Fibroblast of skin of abdomen (primary cell): ENCODE measurements at places on chromosomes 4 and X.

DNA sequence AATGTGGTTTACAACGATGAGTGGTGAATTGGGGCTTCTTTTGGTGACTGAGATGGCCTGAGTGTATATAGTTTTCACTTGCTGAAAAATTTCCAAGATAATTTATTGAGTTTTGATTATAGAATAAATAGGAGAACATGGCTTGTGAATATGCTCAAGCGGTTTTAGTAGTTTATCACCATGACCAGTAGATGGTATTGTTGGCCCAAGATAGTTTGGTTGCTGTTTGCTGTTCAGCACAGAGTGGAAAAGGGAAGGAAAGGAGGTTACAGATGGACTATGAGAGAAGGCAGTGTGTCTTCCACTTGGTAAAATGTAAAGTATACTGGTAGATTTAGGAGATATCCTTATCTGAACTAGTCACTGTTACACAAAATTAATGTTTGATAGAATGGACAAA, 55.8 kb upstream of the POU4F2 start:
- no peak for DNase-seq

DNA sequence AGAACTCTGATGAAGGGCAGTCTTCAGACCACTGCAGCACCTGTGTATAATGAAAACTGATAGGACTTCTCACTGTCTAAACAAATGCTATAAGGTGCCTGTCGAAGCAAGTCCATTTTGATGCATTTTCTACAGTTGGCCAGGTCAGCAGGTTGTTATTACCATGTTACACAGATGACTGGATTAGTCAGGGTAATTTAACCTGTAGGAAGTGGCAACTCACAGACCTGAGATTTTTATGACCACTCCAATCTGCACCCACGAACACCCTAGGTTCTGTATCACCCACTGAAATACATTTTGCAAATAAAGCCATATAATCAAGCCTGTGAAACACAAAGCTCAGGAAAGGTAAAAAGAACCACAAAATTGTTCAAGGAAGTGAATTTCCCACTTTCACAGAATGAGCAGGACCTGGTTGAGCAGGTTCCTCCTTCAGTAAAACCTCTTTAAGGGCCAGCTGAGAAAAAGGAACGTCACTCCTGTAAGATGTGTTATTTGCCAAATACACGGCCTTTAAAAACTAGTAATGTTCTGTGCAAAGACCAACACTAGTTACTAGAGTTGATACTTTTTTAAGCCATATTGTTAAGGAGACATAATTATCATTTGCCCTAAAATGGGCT, 12.7 kb downstream of the MAML3 start:
- DNase-seq = no peak

DNA sequence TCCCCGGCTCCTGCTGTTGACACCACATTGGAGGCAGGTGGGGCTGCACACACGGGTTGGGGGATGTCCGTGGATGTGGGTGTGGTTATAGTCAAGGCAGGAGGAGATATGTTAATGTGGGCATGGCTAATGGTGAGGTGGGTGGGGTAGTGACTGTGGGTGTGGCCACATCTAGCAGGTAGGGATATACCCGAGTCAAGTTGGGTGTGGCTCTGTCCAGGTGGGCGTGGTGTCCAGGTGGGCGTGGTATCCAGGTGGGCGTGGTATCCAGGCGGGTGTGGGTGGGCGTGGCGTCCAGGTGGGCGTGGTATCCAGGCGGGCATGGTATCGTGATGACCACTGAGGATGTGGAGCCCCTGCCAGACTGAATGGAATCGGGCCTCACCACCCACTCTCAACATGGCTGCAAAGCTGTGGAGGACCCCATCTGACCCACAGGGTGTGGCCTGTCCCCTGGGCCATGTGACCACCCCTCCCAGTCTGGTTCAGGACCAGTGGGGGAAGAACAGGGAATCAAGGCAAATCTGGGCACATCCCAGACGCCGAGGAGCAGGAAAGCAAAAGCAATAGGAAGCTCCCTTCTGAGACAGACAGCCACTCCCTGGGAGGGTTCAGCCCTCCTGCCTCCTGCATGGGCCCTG, 21.0 kb downstream of the MAN2B2 start:
- no peak for DNase-seq

DNA sequence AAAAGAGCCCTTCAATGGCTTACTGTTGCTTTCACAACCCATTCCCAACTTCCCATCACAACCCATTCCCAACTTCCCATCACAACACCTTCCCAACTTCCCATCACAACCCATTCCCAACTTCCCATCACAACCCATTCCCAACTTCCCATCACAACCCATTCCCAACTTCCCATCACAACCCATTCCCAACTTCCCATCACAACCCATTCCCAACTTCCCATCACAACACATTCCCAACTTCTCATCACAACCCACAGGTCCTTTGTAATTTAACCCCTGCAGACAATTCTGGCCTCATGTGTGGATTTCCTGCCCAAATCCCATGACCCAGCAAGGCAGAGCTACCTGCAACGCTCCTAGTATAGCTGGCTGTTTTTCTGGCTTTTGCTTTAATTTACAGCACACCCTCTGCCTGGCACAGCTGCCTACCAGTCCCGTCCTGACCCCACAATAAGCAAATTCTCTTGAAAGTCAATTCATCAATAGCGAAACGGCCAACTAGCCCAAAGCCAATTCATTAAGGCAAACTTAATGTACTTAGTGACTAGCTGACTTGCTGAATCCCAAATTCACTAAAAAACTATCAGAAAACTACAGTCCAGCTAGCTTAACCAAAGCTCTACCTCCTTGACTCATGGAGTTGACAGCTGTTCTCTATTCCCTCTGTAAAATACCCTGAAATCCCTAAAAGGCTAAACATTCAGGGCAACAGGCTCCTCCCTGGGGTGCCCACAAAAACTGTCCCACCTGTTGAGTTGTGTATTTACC, 75.6 kb downstream of the AFAP1 start:
- no peak for DNase-seq

DNA sequence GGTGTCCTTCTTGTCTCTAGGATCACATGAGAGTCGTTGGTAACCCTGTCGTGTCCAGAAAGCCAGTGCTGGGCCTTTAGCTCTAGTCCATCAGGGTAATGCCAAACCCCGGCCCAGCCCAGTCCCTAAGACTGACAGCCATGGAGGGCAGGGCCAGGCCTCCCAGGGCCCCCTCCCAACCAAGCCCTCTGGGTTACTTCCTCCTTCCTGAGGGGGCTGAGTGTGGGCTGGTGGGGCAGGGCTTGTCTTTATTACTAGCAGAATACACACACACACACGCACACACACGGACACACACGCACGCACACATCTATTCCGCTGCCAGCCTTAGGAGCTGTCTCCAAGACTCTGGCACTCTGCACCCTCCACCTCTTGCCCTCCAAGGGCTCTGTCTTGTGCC, 35.6 kb upstream of the CDKN2AIP start:
- DNase-seq = no peak

DNA sequence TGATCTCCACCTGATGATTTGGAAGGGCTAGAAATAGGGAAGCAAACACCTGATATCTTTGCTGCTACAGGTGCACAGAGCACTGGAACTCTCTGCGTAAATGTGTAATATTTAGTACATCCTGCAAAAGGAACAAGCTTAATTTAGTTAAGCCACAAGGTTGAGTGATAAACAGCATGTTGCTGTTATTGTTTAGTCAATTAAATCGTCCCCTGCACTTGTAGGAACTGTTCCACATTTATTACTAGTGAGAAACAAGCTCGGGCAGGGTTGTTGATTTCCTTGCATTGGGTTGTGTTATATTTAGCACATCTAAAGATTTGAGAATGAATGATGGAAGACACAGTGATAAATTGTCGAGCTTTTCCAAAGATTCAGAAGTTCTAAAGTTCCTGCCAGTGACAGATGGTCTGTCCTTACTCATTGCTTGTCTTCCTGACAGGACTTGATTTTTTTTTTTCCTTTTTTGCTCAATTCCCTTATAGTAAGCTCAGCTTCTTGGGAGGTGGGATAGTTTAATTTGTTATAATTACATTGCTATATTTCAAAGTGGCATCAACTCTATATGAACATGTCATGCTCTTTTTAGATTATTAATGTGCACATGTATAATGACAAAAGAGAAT, 627.0 kb upstream of the ATOH1 start:
- no peak for DNase-seq

- DNase-seq = peak; percentile 82
Observed at GRCh38 chr4:5371415-5372190, 320.3 kb downstream of the STK32B start.

GRCh38 chr4:125985856-125986255, 671.1 kb downstream of the FAT4 start:
- DNase-seq = no peak

DNA sequence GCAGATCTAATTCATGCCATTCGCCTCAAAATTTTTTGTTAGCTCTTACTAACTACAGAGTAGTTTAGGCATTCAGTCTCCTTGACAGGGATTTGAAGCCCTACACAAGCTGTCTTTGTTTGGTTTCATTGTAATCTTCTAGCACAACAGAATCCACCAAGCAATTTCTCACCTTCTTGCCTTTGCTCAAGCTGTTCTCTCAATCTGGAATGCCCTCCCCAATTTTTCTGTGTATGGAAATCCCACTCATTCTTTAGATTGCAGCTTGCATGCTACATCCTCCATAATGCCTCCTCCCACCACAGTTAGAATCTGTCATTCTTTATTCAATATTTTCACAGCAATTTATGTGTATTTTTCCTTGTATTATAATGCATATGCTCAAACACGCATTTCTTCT, 63.7 kb downstream of the C4orf51 start:
- DNase-seq = no peak

GRCh38 chrX:24498181-24498580, 33.1 kb downstream of the PDK3 start:
- DNase-seq = no peak

DNA sequence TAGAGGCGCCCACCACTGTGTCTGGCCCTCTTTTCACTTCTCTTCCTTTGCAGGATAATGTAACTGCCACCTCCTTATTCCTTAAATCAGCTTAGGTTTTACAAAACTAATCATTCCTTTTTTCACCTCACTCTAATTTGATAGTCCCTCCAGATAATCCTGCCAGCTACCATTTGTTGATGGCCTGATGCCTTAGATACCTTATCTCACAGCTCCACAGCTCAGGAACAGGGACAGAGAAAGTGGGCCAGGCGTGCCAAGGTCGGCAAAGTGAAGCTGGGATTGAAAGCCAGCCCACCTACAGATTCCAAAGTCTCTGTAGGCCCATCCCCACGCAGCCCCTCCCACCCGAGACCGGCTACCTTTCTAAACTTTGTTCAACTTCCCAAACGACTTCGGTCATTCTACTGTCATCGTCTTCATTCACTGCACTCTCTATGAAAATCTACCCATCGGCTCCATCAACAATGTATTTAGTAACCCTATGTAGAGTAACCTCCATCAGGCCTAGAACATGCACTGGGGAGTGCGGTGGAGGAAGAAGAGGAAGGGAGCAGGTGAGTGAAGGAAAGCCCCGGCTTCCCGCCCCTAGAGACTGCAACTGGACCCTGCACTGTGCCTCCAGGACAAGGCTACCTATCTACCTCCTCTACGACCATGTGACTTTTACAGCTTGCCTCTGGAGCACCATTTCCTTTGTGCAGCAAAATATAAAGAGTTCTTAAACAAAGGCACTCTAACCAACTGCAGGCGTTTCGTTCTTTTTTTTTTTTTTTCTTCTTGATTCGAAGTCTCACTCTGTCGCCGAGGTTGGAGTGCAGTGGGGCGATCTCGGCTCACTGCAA, 1.5 kb downstream of the CASP6 start:
- DNase-seq = peak; percentile 4

GRCh38 chr4:38664706-38665401, 855 bp downstream of the KLF3 start:
- peak; percentile 57 for DNase-seq

DNA sequence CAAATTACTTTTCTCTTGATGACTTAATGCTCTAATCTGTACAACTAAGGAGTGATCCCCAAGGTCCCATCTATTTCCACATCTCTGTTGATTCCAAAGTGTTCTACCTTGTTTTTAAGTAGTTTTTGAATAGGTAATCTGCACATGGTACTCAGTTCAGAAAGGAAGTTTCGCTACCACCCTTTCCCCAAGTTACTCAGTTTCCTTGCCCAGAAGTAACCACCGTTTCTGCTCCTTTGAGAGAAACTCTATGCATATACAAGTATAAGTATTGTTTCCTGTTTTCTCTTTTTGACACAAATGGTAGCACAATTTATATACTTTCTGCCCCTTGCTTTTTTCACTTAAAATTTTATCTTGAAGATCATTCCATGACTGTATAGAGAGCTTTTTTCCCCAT, 18.1 kb downstream of the TMEM154 start:
- no peak for DNase-seq

DNA sequence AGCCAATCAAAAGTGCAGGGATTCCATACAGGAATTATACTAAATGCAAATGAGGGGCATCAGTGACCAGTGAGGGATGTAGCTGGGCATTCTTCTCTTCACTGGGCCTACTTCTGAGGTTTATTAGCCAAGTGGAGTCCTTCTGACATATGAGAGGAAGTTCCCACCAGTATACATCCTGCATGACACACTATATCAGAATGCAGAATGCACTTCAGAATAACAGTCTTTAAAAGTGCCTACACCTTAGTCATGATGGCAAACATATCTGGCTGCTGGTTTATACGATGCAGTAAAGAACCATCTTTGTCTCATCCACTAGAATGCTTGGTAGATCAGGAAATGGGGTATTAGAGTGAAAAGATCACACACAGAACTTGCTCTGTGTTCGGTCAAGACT, 180.3 kb upstream of the PPARGC1A start:
- peak; percentile 80 for DNase-seq

- DNase-seq = no peak
Observed at GRCh38 chr4:129623233-129623875, 527.4 kb downstream of the C4orf33 start.

GRCh38 chr4:169416997-169417396, 146.2 kb upstream of the SH3RF1 start:
- DNase-seq = no peak

GRCh38 chr4:10530137-10530786, 73.0 kb upstream of the ZNF518B start:
- no peak for DNase-seq

DNA sequence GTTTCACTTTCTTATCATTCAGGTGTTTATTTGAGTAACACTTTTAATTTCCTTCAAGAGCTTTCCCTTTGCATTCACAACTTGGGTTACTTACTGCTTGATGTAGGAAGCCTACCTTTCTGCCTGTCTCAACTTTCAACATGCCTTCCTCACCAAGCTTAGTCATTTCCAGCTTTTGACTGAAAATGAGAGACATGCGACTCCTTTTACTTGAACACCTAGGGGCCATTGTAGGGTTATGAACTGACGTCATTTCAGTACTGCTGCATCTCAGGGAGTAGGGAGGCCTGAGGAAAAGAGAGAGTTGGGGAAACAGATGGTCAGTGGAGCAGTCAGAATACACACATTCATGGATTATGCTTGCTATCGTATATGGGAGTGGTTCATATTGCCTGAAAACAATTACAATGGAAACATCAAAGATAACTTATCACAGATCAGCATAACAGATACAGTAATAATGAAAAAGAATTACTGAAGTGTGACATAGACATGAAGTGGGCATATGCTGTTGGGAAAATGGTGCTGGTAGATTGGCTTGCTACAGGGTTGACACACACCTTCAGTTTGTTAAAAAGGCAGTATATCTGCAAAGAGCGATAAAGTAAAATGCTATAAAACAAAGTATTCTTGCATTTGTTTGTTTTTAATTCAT, 25.7 kb downstream of the USP53 start:
- DNase-seq = no peak

- no peak for DNase-seq
Observed at GRCh38 chr4:152374153-152374552, 161.7 kb downstream of the FBXW7 start.
